ENCODE measurements at places on chromosomes 6 and 20. TPM values are rescaled to one million over a fixed set of nuclear protein-coding genes. Genes with fewer than 3 reads are reported as not detected.

Gene MAD2L1BP
- 33.5 TPM for total RNA-seq

Gene FNDC11
- not detected for total RNA-seq

Gene ZNF334
- total RNA-seq, result not detected

Gene ZBTB46
- total RNA-seq, result 9.1 TPM

Gene RBM24
- not detected for total RNA-seq

Gene IMPG1
- total RNA-seq, result not detected

Gene TNF
- total RNA-seq, result not detected

Gene AKAP12
- 0.93 TPM for total RNA-seq

Gene PDE7B
- not detected for total RNA-seq

Gene IL22RA2
- total RNA-seq, result not detected

Gene NOX3
- not detected for total RNA-seq

Gene PACRG
- total RNA-seq, result not detected

Gene PAK5
- total RNA-seq, result not detected

Gene SCUBE3
- total RNA-seq, result 1.5 TPM

Gene OXT
- total RNA-seq, result 1.9 TPM

Gene ARMH2
- not detected for total RNA-seq

Gene KIAA0408
- total RNA-seq, result not detected

Gene PTK6
- 0.42 TPM for total RNA-seq

Gene OR2J3
- total RNA-seq, result not detected

Gene ID4
- not detected for total RNA-seq

Gene GDAP1L1
- total RNA-seq, result 4.2 TPM

Gene ADGRG6
- total RNA-seq, result 98.7 TPM

Gene HUS1B
- 0.79 TPM for total RNA-seq

Gene SNPH
- total RNA-seq, result 0.28 TPM

Gene FLRT3
- 107 TPM for total RNA-seq

Gene POU3F2
- total RNA-seq, result not detected

Gene ELOVL4
- total RNA-seq, result 0.56 TPM

Gene FOXS1
- not detected for total RNA-seq

Gene TSPO2
- total RNA-seq, result 0.49 TPM

Gene C6orf58
- not detected for total RNA-seq

Gene DEFB128
- not detected for total RNA-seq

Gene FBXO30
- 17.1 TPM for total RNA-seq

Gene SLC22A23
- total RNA-seq, result 44.9 TPM

Gene MCM3
- 151 TPM for total RNA-seq

Gene PRSS35
- 72.0 TPM for total RNA-seq

Gene SOX4
- total RNA-seq, result 77.3 TPM

Gene TBC1D22B
- total RNA-seq, result 11.8 TPM

Gene DPM1
- total RNA-seq, result 188 TPM

Gene LRRC1
- 66.1 TPM for total RNA-seq

Gene PGC
- 8.9 TPM for total RNA-seq

Gene TCEA2
- total RNA-seq, result 39.9 TPM

Gene BFSP1
- 22.7 TPM for total RNA-seq

Gene REM1
- not detected for total RNA-seq

Gene DZANK1
- 9.6 TPM for total RNA-seq

Gene TMEM244
- total RNA-seq, result not detected

Gene TREM1
- not detected for total RNA-seq

All from Caco-2 (cell line).